GM06990 (cell line): ENCODE measurements at places on chromosomes 7 and 10.

GRCh38 chr7:64876792-64877713 lies 26.0 kb upstream of the ZNF273 start:
- no peak for DNase-seq

GRCh38 chr10:3215153-3215775 lies 42.7 kb upstream of the PITRM1 start:
- DNase-seq: no peak

GRCh38 chr7:107026166-107026565 lies 18.3 kb upstream of the PRKAR2B start:
- no peak for DNase-seq

DNA sequence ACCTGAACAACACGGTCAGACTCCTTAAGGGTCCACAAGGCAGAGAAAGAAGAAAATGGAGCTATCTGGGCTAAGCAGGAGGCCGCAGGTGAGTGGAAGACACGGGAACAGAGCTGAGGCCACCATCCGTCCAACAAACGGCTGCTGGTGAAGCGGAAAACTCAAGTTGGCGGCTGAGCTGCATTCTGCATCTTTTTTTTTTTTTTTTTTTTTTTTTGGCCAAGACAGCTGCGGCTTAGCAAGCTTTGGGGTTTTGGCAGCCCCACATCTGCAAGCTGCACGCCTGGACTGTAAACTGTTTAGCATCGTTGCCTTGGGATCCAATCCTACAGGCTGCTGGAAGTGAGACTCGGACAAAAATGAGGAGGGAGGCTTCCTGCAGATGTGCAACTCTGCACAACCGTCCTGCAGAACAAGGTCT lies 37.4 kb downstream of the RGS10 start:
- no peak for DNase-seq

- no peak for DNase-seq
Measured at GRCh38 chr10:111486346-111486745, 409.5 kb downstream of the ADRA2A start.

GRCh38 chr10:20624642-20625041 lies 272.5 kb downstream of the NEBL start:
- no peak for DNase-seq

- DNase-seq: no peak
Measured at GRCh38 chr7:55004579-55004978, 14.2 kb upstream of the EGFR start.

- DNase-seq: no peak
Measured at GRCh38 chr10:6153845-6154244, 48.9 kb upstream of the PFKFB3 start.

DNA sequence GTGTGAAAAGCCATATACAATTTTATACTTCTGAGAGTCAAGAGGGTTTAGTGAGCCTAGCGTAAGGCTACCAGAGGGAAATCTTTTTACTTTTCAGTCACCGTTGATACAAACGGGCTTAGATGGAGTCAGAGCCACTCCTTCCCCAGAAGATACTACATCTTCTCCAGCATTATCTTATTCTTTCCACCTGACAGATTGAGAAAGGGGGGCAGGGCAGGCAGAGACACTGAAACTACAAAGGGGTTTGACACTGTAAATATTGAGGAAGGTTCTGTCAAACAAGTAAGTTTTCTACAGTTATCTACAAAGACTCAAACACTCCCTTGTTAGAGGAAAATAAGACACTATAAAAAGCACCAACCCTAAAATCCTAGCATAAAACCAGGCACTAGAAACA lies 100.0 kb downstream of the RELN start:
- no peak for DNase-seq

GRCh38 chr10:129891806-129892205 lies 72.3 kb downstream of the EBF3 start:
- DNase-seq: no peak

DNA sequence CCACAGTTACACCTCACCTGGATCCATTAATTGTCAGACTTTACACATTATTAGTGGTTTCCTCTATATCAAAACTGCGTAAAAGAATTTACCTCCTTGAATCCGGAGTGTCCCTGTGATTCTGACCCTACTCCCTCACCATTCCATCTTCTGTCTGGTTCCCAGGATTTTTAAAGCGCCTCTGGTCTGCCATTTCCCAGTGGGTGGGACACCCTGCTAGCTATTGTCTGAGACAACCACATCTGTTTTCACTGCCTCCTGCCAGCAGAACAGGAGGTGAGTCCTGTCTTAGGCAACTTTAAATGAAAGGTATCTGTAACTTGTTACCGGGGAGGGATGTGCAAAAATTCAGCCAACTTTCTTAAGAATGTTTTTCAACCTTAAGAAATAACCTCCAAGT lies 2.3 kb downstream of the MACROH2A2 start:
- DNase-seq: no peak

GRCh38 chr10:27696466-27696865 lies 49.2 kb downstream of the MKX start:
- DNase-seq: no peak

DNA sequence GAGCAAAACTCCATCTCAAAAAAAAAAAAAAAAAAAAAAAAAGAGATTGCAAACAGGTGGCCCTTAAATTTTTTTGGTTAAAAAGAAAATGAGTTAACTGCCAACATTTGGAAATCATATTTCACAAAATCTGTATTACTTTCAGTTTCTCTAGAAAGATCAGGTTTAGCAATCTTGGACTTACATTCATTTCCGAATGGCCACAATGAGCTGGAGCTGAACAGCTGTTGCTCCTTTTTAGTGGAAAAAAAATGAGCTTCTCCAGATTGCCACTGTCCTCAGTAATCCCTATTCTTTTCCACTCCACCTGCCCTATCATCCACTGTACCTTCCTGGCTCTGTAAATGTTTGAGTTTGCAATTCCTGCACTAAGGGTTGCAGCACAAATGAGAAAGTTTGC lies 43.6 kb downstream of the RAB11FIP2 start:
- no peak for DNase-seq

DNA sequence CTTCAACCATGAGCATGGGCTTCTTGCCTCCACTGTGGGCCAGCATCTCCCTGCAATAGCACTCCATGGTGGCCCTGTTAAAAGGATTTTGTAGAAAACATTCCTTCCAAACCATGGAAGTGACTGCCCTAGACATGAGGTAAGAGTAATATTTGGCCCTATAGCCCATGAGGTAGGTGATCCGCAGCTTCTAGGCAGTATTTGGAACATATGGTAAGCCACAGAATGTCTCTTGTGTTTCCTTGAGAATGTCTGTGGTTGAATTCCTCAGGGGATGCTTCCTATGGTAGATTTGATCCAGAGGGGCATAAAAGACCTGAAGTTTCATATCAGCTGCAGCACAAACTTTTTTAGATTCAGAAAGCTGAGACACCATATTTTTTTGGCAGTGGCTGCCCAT lies 54.9 kb downstream of the TMEM168 start:
- DNase-seq: no peak

DNA sequence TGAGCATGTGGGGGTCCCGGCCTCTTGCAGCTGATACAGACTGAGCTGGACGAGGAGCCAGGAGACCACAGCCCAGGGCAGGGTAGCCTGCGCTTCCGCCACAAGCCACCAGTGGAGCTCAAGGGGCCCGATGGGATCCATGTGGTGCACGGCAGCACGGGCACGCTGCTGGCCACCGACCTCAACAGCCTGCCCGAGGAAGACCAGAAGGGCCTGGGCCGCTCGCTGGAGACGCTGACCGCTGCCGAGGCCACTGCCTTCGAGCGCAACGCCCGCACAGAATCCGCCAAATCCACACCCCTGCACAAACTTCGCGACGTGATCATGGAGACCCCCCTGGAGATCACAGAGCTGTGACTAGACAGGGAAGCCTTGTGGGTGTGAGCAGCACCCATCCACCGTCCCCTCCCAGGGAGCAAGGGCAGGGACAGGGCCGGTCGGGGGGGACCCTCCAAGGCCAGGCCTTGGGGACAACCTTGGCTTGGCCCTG lies 36.1 kb downstream of the PSAP start:
- no peak for DNase-seq

DNA sequence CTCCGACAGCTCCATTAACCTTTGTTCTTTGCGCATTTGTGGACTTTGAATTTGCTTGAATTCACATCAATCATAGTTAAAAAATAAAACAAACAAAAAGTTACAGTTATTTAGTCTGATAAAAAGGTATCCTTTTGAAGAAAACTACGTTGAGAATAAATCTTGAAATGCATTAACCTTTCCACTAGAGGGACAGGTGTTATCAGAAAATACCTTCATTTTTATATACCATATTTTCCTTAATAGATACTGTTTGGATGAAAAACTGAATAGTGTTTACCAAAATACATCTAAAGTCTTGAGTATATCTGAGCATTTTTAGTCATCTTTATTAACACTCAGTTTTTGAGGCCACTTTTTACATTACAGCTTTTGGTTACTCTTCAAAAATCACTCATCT lies 371.9 kb downstream of the ZWINT start:
- DNase-seq: no peak

- DNase-seq: no peak
Measured at GRCh38 chr10:125479059-125479458, 203.9 kb downstream of the TEX36 start.

DNA sequence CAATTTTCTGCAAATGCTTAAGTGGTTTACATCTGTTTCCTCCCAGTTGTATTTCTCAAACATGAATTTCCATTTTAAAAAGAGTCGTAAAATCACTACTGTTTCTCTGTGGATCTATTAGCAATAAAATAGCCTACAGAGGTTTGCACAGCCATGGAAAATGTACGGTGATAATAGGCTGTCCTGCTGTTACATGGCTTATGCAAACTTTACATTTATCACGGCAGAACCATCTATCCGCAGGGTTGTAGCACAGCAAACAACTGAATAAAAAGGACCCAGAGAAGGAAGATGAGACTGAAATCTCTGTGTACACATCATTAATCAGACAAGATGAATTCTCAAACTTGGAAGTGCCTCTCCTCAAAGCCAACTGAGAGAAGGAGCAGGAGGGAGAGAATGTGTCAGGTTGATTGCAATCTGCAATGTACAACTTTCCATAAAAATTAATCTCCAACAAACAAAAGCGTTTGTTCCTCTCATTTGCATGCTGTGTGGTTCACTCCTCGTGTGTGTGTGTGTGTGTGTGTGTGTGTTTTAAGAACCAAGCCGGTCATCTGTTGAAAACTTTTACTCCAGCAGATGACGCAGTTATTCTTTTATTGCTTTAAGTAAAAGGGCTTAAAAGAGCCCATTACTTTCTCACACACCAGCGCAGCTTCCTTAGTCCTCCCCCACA lies 279.3 kb downstream of the SKAP2 start:
- no peak for DNase-seq

- no peak for DNase-seq
Measured at GRCh38 chr10:101103430-101103829, 27.7 kb upstream of the TLX1 start.

DNA sequence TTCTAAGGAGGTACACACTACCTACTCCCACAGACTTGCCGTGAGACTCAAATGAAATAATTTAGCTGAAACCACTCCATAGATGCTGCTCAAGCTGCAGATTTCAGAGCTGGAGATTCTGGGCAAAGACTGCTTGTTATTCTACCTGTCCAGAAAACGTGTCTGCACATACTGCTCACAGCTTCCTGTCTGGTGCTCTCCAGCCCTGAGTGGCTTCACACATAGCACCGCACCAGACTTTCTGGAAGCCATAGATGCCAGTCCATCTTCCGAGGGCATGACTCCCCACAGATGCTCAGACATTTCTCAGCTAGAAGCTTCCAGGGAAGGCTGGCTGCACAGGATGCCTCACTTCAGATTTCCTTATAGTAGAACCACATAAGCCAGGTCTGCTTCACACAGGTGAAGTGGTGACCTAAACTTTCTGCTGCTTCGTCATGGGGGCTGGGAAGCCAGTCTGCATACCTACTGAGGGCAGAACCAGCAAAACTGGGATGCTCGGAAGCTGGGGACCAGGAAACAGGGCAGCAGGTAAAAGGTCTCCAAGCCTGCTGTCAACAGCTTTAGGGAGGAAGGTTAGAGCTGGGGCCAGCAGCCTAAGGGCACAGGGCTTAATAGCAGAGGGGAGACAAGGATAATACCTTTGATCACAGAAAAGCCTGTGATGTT lies 18.2 kb downstream of the CCDC6 start:
- no peak for DNase-seq

GRCh38 chr10:36577126-36577525 lies 548.3 kb upstream of the ANKRD30A start:
- no peak for DNase-seq

- no peak for DNase-seq
Measured at GRCh38 chr7:132187391-132187790, 388.9 kb downstream of the PLXNA4 start.

- no peak for DNase-seq
Measured at GRCh38 chr7:80231707-80232106, 97.1 kb downstream of the GNAI1 start.

GRCh38 chr7:155846156-155846555 lies 33.9 kb upstream of the SHH start:
- no peak for DNase-seq

- no peak for DNase-seq
Measured at GRCh38 chr7:4612939-4613841, 68.9 kb upstream of the FOXK1 start.

GRCh38 chr7:590731-591551 lies 71.3 kb upstream of the PDGFA start:
- DNase-seq: no peak

DNA sequence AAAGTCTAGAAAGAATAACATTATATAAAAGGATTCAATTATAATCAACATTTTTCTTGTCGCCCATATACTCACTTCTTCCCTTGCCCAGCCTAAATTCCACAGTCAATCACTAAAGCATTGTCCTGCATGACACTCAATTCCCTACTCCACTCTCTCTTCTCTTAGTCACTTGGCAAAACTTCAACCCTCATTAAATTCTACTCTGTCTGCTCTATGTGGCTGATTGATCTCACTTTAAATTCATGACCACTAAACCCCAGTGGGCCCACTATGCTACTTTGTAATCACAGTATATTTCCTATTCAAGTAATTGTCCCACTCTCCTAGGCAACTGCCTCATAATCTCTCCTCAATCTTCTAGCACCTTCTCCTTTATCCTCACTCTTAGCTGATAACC lies 54.1 kb downstream of the MTERF1 start:
- no peak for DNase-seq

- no peak for DNase-seq
Measured at GRCh38 chr7:123782071-123782798, 33.4 kb upstream of the WASL start.

GRCh38 chr7:63025815-63026214 lies 972.8 kb upstream of the ZNF722 start:
- DNase-seq: no peak

- no peak for DNase-seq
Measured at GRCh38 chr7:128387216-128388144, 22.3 kb downstream of the IMPDH1 start.
